ENCODE measurements at places on chromosomes 12 and 14.

DNA sequence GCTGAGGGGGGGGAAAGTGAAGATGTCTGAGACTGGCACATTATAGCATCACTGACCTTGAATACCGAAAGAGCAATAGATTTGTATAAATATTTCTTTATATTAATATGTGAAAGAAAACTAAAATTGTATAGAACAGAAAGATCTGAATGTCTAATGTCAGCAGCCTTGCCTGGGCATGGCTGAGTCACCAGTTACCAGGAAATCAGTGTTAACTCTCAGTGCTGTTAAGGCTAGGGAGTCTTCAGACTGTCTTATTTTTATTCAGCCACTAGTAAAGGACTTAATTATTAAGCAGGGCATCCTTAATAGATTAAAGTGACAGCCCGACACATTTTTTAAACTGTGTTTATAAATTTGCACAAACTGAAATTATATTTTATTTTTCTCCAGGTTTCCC lies 122.9 kb upstream of the AEBP2 start:
- DNase-seq = no peak

DNA sequence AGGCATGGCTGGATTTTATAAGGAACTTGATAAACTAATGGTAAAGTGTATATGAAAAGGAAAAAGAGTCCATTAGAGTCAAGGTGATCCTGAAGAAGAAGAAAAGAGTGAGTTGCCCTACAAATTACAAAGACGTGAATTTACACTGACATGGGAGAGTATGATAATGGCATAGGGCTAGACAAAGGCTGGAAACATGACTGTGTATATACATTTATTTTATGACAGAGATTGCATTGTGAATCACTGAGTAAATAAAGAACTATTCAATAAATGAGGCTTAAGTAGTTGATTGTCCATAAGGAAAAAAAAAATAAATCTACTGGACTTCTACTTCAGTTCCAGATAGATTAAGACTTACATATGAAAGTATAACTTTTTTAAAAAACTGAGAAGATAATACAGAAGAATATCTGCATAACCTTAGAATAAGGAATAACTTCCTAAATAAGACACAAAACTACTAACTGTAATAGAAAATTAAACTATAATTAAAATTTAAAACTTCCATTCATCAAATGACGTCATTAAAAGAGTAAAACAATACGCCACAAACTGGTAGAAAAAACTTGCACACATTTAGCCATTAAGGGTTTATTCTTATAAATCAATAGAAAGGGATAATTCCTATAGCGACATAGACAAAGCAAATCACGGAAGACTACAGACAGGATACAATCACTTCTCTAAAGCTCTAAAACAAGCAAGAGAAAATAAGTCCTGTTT lies 278.5 kb downstream of the NOVA1 start:
- no peak for DNase-seq

DNA sequence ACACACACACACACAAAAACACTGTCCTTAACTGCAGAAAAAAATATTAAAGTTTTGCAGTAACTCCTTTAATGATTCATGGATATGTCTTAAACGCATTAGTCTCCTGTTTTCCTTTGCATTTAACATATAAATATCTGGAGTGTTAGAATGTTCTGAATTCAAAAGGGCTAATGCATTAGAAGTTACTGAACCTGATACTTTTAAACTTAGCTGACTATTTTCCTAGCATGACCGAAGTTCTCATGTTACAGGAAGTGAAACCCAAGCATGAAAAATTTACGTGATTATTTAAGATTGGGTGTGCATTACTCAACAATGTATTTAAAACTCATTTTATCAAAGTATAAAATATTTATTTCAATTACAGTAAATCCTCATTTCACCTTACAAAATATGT lies 791.2 kb downstream of the FLRT2 start:
- DNase-seq = no peak

DNA sequence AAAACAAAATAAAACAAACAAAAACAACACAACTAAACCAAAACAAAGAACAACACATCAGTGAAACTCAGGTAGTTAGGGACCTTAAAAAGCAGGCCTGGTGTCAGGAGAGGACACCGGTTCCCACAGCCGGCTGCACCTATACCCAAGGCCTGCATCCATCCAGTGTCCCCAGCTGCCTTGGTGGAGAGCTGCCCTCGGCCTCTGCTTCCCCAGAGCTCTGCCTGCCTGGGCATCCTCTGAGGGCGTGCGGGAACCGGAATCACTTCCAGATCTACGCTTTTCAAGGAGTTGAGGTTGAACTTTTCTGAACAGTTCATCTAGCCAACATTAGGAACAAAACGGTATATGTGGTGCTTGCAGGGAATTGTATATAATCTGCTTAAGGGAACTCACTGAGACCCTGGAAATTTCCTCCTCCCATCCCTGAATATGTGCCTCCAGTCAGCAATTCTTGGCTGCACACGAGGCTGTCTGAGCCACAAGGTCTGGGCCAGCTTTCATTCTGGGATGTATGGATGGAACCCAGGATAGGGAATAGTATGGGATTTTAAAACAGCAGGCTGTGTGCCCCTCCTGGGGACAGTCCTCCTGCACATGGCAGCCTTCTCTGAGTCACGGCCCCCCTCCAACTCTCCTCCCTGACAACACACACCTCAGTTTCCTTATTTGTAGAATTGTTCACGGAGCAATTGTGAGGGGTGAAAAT lies 319.0 kb upstream of the RTL1 start:
- no peak for DNase-seq
